ENCODE measurements at places on chromosomes 11 and 22. TPM values are rescaled to one million over a fixed set of nuclear protein-coding genes. Genes with fewer than 3 reads are reported as not detected.

- no peaks in the 10 kb centered on the region for H3K36me3 ChIP-seq
- H3K4me3 ChIP-seq, result no peak overlapping the region
- H3K27me3 ChIP-seq, result no peaks in the 10 kb centered on the region
- H3K27ac ChIP-seq, result no peak overlapping the region
- H3K4me1 ChIP-seq, result peaks cover 25% of the 10 kb centered on the region
Observed at GRCh38 chr11:115198321-115198741, 305.9 kb downstream of the CADM1 start.

- no peak for DNase-seq
- peak overlapping the region; percentile 7 for H3K27ac ChIP-seq
- no peak overlapping the region for H3K4me3 ChIP-seq
- H3K4me1 ChIP-seq, result peaks cover 7% of the 10 kb centered on the region
Observed at GRCh38 chr11:123129920-123130319, 65.1 kb downstream of the CLMP start.

TMEM191C gene
- total RNA-seq, result 2.8 TPM

CAVIN3 gene
- 34.2 TPM for total RNA-seq

MPEG1 gene
- not detected for total RNA-seq
